ENCODE measurements at places on chromosomes 2 and 18. TPM values are rescaled to one million over a fixed set of nuclear protein-coding genes. Genes with fewer than 3 reads are reported as not detected.

DNA sequence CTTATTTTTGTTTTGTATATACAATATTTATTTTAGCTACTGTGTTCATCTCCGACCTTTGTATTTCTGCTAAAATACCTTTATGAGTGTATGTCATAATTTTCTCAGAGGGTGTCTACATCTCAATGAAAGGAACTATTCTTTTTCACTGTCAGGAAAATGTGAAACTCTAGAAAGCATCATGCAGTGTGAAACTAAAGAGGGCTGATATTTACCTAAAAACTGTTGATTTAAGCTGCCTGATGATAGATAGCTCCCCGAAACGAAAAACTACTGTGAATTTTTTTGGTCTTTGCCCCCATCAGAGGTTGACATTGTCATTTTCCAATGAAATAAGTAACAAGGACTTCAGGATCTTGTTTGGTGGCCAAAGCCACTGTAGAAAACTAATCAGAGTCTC, 38.8 kb downstream of the TMEM178A start:
- no peak overlapping the region for H3K27ac ChIP-seq
- H3K4me3 ChIP-seq: no peak overlapping the region
- H3K36me3 ChIP-seq: peaks cover 13% of the 10 kb centered on the region
- no peaks in the 10 kb centered on the region for H3K27me3 ChIP-seq
- DNase-seq: no peak
- H3K4me1 ChIP-seq: no peaks in the 10 kb centered on the region

Gene SPHKAP
- not detected for total RNA-seq

DNA sequence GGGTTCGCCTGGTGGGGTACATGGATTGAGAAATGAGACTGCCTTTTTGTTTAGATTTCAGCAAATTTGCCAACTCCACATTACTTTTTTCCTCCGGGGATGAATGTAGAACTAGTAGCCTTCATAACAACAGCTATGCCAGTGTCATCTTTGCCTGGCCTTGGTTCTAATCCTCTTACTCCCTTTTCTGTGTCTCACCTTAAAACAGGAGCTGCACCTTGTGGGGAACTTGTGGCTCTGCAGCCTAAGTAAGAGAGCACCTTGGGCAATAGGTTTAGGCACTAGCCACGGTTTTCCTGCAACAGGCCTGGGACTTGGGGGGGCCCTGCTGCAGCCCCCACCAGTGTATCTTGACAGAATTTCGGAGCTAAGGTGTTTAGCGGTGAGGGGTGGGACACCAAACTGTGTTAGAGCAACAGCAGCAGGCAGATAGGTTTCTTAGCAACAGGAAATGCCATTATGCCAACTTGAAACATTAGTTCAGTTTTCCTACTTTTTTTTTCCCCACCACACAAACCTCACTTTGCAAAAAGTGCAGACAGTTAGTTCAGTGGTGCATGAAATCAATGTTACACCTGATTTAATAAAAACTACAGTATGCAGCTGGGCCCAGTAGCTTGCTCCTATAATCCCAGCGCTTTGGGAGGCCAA, 173.7 kb downstream of the PRKCE start:
- no peak overlapping the region for H3K4me3 ChIP-seq
- no peaks in the 10 kb centered on the region for H3K4me1 ChIP-seq
- no peak overlapping the region for H3K27ac ChIP-seq
- H3K36me3 ChIP-seq: peaks cover 6% of the 10 kb centered on the region
- no peak for DNase-seq

Gene ATP8B1
- 0.53 TPM for total RNA-seq

DNA sequence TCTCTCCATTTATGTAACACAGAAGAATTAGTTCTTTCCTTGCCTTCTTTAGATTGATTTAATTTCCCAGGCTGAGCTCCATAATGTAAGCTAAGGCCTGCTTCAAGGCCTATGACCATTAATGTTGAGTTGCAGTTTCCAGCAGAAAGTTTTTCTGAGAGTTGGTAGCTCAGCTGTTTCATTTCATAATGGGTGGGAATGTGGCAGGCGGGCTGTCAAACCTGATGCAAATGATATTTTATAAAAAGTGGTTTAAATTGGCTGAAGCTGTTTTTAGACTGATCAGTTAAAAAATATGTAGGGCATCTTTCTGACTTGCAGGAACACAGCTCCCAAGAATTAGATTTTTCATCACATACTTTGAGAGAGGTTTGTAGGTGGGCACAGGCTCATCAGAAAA, 40.4 kb upstream of the FSHR start:
- H3K36me3 ChIP-seq: no peaks in the 10 kb centered on the region
- H3K27me3 ChIP-seq: no peaks in the 10 kb centered on the region
- no peak for DNase-seq
- H3K4me3 ChIP-seq: no peak overlapping the region
- no peaks in the 10 kb centered on the region for H3K4me1 ChIP-seq
- H3K27ac ChIP-seq: no peak overlapping the region

- no peaks in the 10 kb centered on the region for H3K27me3 ChIP-seq
- H3K4me3 ChIP-seq: no peak overlapping the region
- H3K4me1 ChIP-seq: no peaks in the 10 kb centered on the region
- H3K36me3 ChIP-seq: no peaks in the 10 kb centered on the region
- DNase-seq: no peak
These were observed 38.0 kb downstream of the MARCO start for GRCh38 chr2:118980022-118980421.

GRCh38 chr18:79558933-79559416, 120.6 kb upstream of the CTDP1 start:
- H3K27ac ChIP-seq: no peak overlapping the region
- H3K4me1 ChIP-seq: no peaks in the 10 kb centered on the region
- no peaks in the 10 kb centered on the region for H3K27me3 ChIP-seq

- H3K36me3 ChIP-seq: peaks cover 17% of the 10 kb centered on the region
- H3K27ac ChIP-seq: no peak overlapping the region
- H3K27me3 ChIP-seq: no peaks in the 10 kb centered on the region
- H3K4me3 ChIP-seq: no peak overlapping the region
- DNase-seq: no peak
- H3K4me1 ChIP-seq: no peaks in the 10 kb centered on the region
These were observed 160.4 kb downstream of the EXOC6B start for GRCh38 chr2:72665448-72665847.

DNA sequence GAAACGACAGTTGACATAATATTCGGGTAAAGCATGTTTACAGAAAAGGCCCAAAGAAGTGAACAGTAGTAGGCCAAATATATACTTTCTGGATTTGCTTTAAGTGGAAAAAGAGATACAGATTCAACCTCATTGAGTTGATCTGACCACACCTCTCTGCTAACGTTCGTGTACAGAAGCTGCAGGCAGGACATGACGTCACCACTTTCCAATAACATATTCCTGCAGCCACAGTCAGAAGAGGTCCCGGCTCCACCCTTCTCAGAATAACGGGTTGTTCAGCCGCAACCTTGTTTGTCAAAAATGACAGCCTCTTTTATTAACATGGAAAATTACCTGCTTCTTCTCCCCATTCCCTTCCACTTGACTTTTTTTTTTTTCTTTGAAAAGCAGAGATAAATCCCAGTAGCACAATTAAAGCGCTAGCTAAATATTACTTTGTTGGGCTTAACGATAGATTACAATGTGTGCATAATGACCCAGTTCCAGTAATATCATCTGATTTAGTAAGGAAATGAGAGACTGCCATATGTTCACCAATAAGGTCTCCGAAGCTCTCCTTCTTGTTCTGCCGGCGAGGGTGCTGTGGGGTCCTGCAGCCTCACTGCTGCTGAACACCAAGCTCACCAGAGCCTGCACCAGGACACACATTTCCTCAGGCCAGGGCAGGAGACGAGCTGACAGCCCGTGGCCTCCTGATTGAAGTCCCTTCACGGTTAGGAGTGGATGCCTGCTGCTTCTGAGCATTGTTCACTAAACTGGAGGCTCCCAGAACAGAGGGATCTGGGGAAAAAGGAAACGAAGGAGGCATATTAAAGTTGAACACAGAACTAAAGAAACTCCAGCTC, 451.0 kb upstream of the SALL3 start:
- no peak overlapping the region for H3K27ac ChIP-seq
- no peaks in the 10 kb centered on the region for H3K4me1 ChIP-seq
- no peak for DNase-seq
- H3K36me3 ChIP-seq: no peaks in the 10 kb centered on the region
- no peaks in the 10 kb centered on the region for H3K27me3 ChIP-seq

Gene RBM44
- 0.22 TPM for total RNA-seq

Gene IGFBP2
- 366 TPM for total RNA-seq

Gene ZNF516
- 22.6 TPM for total RNA-seq

DNA sequence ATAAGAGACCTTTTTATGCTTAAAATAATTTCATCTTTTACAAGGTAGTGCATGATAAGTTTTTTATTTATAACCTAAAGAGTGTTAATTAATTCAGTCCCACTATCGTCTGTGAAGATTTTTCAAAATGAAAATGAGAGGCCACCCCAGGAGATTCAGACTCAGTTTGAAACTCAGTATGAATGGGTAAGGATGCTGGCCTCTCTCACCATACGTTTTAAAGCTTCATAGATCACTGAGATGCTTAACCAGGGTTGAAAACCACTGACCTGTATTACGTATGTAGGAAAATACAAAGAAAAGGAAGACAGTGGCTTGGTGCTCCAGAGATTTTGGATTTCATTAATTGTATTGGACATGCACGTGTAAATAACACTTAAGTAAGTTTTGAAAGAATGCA, 278.7 kb downstream of the FSIP2 start:
- no peak overlapping the region for H3K4me3 ChIP-seq
- H3K27me3 ChIP-seq: no peaks in the 10 kb centered on the region
- DNase-seq: no peak
- H3K36me3 ChIP-seq: peaks cover 24% of the 10 kb centered on the region

- H3K4me1 ChIP-seq: peaks cover 2% of the 10 kb centered on the region
- peaks cover 6% of the 10 kb centered on the region for H3K36me3 ChIP-seq
- DNase-seq: no peak
- no peaks in the 10 kb centered on the region for H3K27me3 ChIP-seq
- H3K27ac ChIP-seq: no peak overlapping the region
These were observed 80.7 kb downstream of the PDCL3 start for GRCh38 chr2:100643467-100643866.

- H3K4me3 ChIP-seq: no peak overlapping the region
- no peaks in the 10 kb centered on the region for H3K4me1 ChIP-seq
- no peak for DNase-seq
- peaks cover 18% of the 10 kb centered on the region for H3K36me3 ChIP-seq
- no peaks in the 10 kb centered on the region for H3K27me3 ChIP-seq
These were observed 110.2 kb downstream of the OLA1 start for GRCh38 chr2:174138161-174138560.

DNA sequence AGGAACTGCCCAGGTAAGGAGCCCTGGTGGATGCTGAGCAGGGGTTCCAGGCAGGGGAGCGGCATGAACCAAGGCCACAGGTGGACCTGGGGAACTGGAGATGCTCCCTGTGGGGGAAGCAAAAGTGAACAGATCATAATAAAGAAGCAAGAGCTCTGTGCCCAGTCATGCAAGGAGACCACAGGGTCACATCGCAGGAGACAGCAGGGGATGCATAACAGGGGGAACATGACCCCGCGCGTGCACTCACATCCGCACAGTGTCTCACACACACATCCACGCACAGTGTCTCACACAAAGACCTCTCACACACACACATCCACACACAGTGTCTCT, 473.3 kb upstream of the HS6ST1 start:
- no peak overlapping the region for H3K4me3 ChIP-seq
- no peaks in the 10 kb centered on the region for H3K4me1 ChIP-seq
- no peaks in the 10 kb centered on the region for H3K27me3 ChIP-seq
- DNase-seq: peak; percentile 16

- no peaks in the 10 kb centered on the region for H3K36me3 ChIP-seq
- H3K27ac ChIP-seq: no peak within 1 kb of the TSS
- H3K4me3 ChIP-seq: peak within 1 kb of the TSS; percentile 97
- peak; percentile 67 for DNase-seq
These were observed at the start of gene ZNF385B for GRCh38 chr2:179861416-179862067. Gene ZNF385B, minus strand, starts transcription at chr2:179861612.

DNA sequence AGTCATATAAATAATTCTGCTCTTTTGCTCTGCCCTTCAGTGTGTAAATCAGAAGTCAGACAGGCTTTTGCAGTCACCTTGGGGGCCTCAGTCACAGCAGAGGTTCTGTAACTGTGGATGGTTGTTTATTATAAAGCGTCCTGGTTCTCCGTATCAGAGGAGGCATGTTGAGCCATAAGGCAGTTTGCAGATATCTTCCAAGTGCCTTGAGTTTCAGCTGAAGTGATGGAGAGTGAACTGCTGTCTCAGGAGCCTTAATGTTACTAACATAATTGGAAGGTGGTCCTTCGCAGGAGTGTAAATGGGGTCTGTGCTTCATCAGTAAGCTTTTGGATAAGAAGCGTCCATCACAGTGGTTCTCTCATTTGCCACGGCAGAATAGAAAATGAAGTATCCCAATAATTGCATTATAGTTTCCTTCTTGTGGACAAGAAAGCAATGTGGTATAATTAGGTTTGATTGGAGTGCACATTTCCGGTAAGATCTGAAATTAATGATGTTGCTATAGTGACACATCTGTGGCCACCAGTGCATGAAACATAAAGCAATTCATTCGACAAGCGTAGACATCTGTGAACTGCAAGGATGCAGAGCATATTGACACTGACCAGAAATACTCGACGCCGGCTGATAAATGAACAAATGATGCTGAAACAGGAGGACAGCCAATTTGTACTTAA, 112.5 kb upstream of the NFATC1 start:
- no peak overlapping the region for H3K4me3 ChIP-seq
- H3K36me3 ChIP-seq: peaks cover 12% of the 10 kb centered on the region
- H3K27ac ChIP-seq: no peak overlapping the region
- no peak for DNase-seq
- H3K4me1 ChIP-seq: no peaks in the 10 kb centered on the region
- H3K27me3 ChIP-seq: no peaks in the 10 kb centered on the region

GRCh38 chr2:20615466-20616241, 35.2 kb downstream of the HS1BP3 start:
- no peaks in the 10 kb centered on the region for H3K27me3 ChIP-seq
- peaks cover 3% of the 10 kb centered on the region for H3K4me1 ChIP-seq
- peaks cover 5% of the 10 kb centered on the region for H3K36me3 ChIP-seq
- no peak for DNase-seq

Gene MAP3K19
- total RNA-seq: not detected

GRCh38 chr2:1156531-1156930, 205.9 kb downstream of the SNTG2 start:
- H3K27me3 ChIP-seq: no peaks in the 10 kb centered on the region
- no peak for DNase-seq
- no peaks in the 10 kb centered on the region for H3K4me1 ChIP-seq

GRCh38 chr2:106025796-106026195, 168.3 kb downstream of the UXS1 start:
- no peak for DNase-seq
- H3K4me1 ChIP-seq: no peaks in the 10 kb centered on the region
- no peaks in the 10 kb centered on the region for H3K36me3 ChIP-seq
- H3K4me3 ChIP-seq: no peak overlapping the region
- no peak overlapping the region for H3K27ac ChIP-seq

- no peaks in the 10 kb centered on the region for H3K27me3 ChIP-seq
- H3K36me3 ChIP-seq: no peaks in the 10 kb centered on the region
- no peak overlapping the region for H3K4me3 ChIP-seq
These were observed 370.6 kb upstream of the CDH20 start for GRCh38 chr18:60962625-60963024.

- no peak overlapping the region for H3K4me3 ChIP-seq
- H3K27me3 ChIP-seq: no peaks in the 10 kb centered on the region
- H3K36me3 ChIP-seq: no peaks in the 10 kb centered on the region
- DNase-seq: no peak
- no peaks in the 10 kb centered on the region for H3K4me1 ChIP-seq
These were observed 209.8 kb downstream of the ZBTB7C start for GRCh38 chr18:48199399-48199798.

Gene CNPPD1
- total RNA-seq: 36.4 TPM

Gene ATP6V1B1
- not detected for total RNA-seq

GRCh38 chr18:68997845-68998244, 200.0 kb downstream of the CCDC102B start:
- H3K4me3 ChIP-seq: no peak overlapping the region
- H3K27me3 ChIP-seq: no peaks in the 10 kb centered on the region
- H3K4me1 ChIP-seq: no peaks in the 10 kb centered on the region
- no peak overlapping the region for H3K27ac ChIP-seq

- H3K36me3 ChIP-seq: no peaks in the 10 kb centered on the region
- no peak overlapping the region for H3K27ac ChIP-seq
- no peaks in the 10 kb centered on the region for H3K27me3 ChIP-seq
- no peaks in the 10 kb centered on the region for H3K4me1 ChIP-seq
These were observed 60.9 kb upstream of the HPCAL1 start for GRCh38 chr2:10241641-10242430.

Gene ABCG8
- not detected for total RNA-seq

All from H9 (cell line).